Fibroblast of skin of scalp (primary cell): ENCODE measurements at places on chromosomes 12 and 14.

DNA sequence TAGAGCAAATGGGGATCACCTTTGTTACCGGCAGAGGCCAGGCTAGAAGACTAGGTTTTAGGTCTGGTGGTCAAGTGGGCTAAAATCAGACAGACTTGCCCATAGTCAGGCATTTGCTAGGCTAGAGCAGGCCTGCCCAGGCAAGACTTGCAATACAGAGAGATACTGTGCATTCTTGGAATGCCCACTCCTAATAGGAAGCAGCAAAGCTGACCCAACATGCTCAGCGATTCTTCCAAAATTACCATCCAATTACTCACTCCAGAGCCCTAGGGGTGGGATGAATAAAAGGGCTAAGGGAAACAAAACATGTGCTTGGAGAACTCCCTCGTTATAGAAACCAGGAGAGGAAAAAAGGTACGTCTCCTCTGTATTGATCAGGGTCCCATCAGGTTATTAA lies 187.8 kb upstream of the AMIGO2 start:
- peak; percentile 63 for DNase-seq

DNA sequence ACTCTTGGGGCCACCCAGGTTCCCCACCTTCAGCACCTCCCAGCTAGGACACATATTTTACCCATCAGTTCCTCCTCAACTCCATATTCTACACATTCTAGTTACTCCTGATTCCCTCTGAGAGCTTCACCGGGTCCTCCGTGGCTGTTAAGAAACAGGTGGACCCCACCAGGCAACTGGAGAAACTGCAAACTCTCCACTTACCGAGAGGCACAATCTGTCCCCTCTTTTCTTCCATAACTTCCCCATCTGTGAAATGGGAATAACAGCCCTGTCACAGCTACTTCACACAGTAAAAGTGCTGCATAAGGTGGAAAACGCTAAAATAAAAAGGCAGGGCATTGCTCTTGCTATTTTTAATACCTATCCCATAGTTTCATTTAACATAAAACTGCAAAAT lies 1.5 kb downstream of the SLC7A8 start:
- no peak for DNase-seq

- peak; percentile 42 for DNase-seq
Measured at GRCh38 chr14:55071870-55072640, 20.6 kb downstream of the MAPK1IP1L start.

DNA sequence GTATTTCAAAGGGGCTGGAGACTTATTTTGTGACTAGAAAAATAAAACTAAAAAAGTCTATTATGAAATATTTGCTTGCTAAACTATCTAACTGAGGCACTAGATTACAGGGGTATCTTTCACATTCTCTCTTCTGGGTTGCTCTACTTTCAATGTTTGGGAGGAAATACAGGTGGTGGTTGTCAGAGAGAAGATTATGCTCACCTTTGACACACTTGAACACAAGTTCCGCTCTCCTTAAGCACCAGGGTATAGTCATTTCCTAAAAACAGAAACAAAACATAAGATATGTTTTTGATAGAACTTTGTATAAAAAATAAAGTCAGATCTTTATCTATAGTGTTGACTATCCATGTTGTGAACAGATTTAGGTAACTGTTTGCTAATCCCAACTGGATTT lies 45.4 kb upstream of the FGF6 start:
- no peak for DNase-seq

DNA sequence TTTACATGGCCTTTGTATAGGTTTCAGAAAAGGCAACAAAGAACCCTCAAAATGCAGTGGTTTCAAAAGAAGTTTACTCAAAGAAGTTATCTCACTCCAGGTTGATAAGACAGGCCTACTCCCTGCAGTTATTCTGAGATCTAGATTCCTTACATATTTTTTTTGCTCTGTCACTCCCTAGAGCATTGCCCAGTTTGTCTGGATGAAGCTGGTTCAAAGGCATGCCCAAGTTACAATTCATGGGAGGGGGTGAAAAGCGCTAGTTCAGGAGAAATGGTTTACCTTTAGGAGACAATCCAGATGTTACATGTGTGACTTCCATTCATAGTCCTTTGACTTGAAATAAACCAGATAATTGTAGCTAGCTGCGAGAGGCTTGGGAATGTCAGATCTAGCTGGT lies 115.0 kb downstream of the TPH2 start:
- peak; percentile 9 for DNase-seq

- no peak for DNase-seq
Measured at GRCh38 chr12:115230606-115231005, 546.6 kb upstream of the TBX3 start.

DNA sequence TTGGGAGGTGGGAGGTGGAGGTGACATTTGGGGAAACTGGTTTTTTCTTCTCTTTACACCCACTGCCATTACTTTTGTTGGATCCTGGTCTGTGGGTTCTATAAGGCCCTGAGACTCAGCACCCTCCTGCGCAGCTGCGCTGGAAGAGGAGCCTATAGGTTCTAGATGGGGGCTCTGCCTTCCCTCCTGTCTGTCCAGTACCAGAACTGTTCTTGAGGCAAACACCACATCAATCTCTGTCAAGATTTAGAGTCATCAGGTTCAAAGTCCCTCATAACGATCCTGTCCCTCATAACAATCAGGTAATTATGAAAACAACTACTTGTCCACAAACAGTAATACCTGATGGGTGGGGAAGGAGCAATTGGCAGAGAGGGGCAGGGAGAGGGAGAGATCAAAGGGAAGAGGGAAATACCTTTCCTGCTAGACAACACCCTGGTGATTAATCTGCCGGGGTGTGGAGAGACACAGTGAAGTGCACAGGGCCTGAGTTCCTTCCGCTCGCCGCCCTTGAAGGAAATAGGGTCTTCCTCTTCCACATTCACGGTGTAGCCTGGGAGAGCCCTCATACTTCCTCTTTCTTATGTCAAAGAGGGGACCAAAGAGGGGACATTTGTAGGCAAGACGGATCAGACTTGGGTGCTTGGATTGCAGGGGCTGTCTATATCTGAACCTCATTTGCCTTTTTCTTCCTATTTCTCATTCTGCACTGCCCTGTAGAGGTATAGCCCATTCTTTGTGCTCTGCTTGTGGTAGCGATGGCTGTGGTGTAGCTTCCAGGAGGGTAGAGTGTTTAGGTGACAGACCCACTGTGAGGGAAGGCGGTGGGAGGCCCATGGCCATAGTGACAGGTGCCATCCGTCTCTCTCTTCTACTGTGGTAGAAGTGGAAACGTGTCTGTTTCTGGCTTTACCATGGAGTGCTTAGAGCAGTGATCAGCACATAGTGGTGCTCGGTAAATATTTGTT lies 12.6 kb downstream of the GPRC5A start:
- DNase-seq = no peak

GRCh38 chr12:129901254-129901653 lies 2.6 kb downstream of the TMEM132D start:
- DNase-seq = peak; percentile 64

DNA sequence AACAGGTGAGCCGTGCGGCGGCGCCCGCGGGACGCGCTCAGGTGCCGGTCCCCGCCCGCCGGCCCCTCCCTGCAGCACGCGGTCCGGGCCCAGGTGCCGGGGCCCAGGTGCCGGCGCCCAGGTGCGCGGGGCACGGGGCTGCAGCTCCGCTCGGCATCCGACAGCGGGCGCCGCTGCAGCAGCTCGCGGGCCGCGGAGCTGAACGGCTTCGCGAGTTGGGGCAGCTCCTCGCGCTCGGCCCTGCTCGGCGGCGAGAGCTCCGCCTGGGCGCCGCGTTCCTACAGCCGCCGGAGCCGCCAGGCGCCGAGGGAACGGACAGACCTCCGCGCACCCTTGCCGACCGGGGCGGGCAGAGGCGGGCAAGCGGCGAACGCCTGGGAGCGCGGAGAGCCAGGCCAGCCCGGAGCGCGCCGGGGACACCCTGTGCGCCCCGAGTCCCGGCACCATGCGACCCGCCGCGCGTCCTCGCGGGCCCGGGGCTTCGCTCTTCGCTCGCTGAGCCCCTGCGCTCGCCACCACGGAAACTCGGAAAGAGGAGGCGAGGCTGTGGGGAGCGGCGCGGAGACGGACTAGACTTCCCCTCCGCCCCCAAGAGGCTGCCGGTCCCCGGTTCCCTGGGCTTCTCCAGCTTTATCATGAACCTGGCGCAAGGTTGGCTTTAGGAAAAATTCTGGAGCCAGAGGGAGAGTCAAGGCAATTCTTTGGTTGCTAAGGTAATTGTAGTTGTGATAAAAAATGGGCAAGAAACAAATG lies at the start of gene RGS6:
Gene RGS6 (plus strand): TSS at position 201 of the 753 bp plus-strand sequence.
- DNase-seq = peak; percentile 1

DNA sequence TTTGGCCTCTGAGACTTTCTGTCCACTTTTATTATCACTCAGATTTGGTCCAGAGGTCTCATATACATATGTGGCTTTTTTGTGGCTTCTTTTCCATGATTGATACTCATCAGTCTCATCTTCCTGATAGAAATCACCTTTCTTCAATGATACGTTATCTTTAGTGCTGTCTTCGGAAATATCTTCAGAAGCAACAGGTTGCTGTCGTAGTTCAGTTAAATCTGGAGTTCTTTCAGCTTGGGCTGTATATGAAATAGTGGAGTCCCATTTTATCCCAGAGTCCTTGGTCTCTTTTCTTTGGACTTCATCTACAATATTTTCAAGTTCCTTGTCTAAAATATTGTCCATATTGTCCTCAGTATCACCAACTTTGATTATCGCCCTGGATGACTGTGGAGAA lies 41.0 kb downstream of the FAM186A start:
- DNase-seq = no peak

DNA sequence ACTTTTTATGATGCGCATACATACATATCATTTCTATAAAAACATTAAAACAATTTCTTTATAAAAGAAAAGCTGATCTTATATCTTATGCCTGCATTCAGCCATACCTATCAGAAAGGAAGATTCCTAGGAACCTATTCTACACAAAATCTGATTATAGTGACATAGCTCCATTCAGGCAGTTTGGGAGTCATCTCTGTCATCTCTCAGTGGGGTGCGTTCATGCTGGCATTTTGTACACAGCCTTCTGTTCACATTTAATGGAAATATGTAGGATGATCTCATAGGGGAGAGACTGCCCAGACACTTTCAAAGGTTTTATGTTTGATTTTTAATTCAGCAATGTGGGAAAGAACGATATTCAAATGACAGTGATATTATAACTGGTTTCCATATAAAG lies 52.9 kb downstream of the ATL1 start:
- DNase-seq = peak; percentile 24

DNA sequence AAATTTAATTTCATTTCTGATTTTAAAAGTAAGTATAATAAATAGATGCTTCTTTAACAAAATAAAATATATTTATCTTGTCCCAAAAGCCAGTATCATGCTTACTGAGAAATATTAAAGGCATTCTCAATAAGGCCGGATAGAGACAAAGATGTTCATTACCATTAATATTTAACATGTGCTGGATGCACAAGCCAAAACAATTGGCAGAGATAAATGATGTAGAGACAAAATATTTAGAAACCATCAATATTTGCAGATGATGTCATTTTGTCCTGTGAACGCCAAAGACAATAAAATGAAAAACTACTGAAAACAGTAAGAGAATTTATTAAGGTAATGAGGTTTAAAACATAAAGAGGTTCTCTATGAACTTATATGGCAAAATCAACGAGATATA lies 313.5 kb downstream of the ITPR2 start:
- no peak for DNase-seq

GRCh38 chr14:79525416-79525815 lies 685.9 kb downstream of the DIO2 start:
- no peak for DNase-seq

DNA sequence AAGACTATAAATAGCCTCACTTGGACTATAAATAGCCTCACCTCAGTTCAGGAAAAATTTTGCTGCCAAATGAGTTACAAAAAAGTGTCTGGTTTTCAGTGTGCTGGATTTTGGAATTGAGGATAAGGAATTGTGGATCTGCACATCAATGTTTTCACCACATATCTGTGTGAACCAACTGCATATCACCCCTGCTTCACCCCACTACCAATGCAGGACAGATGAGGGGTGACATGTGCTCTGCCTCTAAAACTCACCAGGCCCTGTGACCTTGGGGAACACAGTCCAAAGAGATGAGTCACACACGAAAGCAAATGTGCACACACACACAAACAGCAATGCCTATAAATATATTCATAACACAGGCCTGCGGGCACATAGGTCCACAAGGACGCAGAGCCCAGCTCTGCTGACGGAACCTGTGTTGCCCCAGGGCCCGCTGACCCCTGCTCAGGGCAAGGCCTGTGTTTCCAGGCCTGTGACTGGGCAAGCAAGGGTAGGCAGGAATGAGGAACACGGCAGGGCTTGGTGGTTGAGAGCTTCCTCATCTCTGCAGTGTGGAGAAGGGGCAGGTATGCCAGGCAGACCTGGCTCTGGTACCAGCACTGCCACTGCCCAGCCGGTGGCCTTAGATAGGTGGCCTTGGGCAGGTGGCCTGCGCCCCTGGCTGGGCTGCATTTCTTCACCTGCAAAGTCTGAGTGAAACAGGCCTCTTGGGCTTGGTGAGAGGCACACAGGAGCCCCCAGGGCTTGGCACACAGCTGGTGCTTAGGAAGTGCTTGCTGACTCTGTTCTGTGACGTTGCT lies 82.4 kb downstream of the ARL6IP4 start:
- DNase-seq = peak; percentile 49

- DNase-seq = no peak
Measured at GRCh38 chr14:64857979-64858744, 21.5 kb downstream of the SPTB start.

GRCh38 chr12:114696443-114697242 lies 12.7 kb upstream of the TBX3 start:
- no peak for DNase-seq

DNA sequence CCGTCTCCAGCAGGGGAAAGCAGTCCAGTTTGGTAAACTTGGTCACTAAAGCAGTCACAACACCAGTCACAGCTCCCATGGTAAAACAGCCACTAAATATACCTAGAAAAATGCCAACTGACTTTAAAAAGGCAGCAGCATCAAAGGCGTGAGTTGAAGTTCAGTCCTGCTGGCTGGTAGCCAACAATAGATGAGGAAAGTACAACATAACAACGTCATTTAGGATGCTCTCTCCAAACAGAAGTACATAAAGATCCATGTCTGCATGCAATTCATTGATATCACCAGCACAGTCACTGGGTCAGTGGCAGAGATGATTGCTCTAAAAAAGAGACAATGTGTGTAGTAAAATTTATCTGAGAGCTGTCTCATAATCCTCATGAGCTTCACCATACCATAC lies 59.3 kb upstream of the TMPO start:
- no peak for DNase-seq

- no peak for DNase-seq
Measured at GRCh38 chr12:103571286-103571685, 15.8 kb upstream of the STAB2 start.

GRCh38 chr12:121236776-121237175 lies 26.8 kb downstream of the P2RX4 start:
- no peak for DNase-seq
